ENCODE measurements at places on chromosomes 13 and 19.

DNA sequence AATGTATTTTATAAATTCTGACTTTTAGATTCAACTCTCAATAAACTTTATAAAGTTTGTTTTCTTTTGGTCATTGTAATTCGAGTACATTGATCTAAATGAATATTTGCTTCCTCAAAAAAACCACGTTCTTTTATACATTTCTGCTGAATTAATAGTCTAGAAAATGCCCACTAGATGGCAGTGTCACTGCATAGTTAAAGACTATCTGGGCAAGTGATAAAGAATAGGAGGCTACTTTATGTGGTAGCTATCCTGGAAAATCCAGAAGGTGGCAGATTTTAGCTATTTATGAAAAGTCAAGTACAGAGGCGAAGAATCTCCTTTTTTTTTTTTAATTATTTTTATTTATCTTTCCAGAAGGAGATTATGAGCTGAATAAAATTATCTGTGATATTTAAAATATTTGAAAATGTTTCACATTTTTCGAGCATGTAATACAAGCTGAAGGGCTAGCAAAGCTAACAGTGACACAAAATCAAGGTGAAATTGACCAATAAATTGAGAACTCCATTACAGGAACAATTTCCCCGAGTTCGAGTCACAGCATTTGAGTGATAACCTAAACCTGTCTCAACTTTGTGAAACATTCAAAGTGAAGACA, 221.8 kb downstream of the OLFM4 start:
- no peak for DNase-seq

DNA sequence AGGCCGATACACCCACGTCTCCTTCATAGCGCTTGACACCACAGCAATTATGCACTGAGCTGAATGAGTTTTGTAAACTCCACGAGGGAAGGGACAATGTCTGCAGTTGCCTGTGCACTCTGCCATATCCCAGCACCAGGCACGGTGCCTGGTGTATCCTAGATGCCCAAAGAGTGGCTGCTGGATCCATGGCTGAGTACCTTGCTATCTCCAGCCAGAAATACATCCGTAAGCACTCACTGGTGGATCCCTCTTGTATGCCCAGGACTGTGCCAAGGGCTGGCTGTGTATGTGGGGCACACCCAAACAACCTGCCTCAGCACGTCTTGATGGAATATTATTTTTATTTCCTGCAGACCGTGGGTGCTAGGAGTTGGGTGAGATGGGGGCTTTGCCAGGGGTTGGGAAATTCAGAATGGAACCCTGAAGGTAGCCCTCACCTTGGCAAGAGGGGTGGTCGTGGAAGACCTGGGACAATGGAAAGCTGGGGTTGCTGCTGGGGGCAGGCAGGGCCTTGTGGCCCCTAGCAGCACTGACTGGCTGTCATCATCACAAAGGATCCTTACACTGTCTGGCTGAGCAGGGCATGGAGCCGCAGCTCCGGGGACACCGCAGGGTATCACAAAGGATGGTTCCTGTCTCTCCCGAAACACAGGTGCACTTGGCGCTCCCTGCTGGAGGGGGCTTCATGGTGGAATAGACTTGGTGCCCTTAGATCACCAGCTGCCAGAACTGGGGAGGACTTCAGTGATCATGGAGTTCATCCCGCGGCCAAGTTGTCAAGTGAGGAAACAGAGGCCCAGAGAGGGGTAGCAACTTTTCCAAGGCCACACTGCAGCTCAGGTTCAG, 131.3 kb downstream of the URI1 start:
- no peak for DNase-seq

DNA sequence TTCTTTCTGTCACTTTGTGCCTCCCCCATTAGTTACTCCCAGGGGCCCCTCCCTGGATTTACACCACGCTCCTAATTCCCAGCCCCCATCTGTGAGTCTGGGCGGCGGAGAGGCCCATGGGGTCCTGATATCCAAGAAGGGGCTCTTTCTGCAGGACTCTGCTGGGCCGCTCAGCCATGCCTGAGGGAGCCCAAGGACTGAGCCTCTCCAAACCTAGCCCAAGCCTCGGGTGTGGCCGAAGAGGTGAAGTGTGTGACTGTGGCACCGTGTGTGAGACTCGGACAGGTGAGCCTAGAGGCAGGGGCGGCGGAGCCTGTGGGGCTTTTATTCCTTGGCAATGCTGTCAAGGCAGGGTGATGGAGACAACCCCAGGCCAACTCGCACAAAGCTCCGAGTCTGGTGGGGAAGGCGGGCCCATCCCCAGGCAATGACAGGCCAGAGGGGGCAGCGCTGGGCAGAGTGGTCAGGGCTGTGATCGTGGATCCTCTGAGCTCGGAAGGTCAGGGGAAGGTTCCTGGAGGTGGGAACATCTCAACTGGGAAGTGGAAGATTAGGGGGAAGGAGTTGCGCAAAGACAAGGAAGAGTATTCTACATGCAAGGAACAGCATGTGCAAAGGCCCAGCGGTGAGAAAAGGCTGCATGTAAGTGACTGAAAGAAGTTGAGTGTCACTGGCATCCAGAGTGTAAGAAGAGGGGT, 1.6 kb downstream of the PLEKHG2 start:
- no peak for DNase-seq

GRCh38 chr13:46648166-46648607, 95.2 kb downstream of the LRCH1 start:
- no peak for DNase-seq

GRCh38 chr19:13152356-13152973, 2.3 kb downstream of the IER2 start:
- no peak for DNase-seq

All from GM12891 (cell line).